ENCODE measurements at places on chromosomes 4 and X.

DNA sequence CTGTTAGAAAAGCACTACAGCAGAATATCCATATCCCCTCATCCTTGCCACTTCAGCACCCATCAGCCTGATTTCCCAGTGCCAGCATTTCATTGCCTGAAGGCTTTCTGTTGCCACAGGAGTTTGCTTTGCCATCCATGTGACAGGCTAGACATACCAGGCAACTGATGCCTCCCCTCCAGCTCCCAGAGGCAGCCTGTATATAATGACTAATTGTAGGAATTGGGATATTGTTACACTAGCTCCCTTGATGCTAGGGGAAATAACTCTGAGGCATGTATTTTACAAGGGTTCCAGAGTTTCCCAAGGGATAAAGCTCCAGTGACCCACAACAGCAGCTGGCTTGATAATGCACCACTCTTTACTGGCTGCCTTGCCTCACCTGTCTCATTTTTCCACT lies 608.0 kb upstream of the FTHL17 start:
- DNase-seq = no peak

DNA sequence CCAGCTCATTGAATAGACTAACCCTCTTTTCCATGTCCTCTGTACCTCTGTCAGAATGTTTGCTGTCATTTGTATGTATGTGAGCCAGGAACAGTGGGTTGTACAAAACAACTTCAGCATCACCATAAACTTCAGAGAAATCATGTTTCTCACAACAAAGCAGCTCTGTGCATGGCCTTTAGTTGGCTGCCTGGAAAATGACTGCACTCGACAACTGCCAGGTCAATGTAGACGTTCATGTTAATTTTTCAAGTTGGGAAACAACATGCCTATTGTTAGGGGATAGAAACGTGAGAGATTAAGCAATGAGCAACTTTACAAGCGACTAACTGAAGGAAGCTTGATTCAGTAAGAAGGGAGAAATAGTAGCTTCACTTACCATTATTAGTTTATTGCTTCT lies 17.9 kb upstream of the CXCL11 start:
- no peak for DNase-seq

DNA sequence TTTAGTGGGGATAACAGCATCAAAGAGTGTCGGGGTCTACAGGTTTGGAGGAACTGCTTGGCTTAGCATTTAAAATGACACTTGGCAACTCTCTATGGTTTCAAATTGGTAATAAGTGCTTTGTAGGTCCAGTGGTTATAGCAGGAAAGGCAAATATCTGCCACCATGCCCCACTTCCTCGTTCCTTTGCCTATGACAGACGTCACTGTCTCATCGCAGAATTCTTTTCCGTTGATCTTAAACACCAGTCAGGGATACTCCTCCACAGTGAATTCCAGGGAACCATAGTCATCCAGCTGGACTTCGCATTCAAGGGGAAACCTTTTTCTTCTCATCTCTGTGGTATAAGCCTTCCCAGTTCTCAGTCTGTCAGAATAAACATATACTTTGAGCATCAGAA lies 319.1 kb downstream of the GPAT3 start:
- DNase-seq = no peak

DNA sequence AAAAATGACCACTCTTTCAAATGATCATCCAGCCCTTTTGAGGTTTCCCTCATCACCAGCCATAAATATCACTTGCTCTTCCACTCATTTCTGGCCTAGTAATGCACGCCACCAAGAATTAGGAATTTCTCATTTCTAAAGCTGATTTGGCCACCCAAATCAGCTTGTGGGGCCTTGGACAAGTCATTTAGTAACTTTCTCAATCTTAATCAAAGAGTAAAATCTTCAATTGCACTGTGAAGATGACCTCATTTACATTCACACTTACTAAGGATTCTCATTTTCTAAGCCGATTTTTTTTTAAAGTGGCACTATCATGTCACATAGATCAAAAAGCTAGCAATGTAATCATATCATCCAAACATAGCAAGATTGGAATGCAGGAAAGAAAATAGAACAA lies 150.0 kb upstream of the HHIP start:
- DNase-seq = no peak

GRCh38 chrX:40542208-40542607 lies 38.6 kb upstream of the ATP6AP2 start:
- DNase-seq = no peak

DNA sequence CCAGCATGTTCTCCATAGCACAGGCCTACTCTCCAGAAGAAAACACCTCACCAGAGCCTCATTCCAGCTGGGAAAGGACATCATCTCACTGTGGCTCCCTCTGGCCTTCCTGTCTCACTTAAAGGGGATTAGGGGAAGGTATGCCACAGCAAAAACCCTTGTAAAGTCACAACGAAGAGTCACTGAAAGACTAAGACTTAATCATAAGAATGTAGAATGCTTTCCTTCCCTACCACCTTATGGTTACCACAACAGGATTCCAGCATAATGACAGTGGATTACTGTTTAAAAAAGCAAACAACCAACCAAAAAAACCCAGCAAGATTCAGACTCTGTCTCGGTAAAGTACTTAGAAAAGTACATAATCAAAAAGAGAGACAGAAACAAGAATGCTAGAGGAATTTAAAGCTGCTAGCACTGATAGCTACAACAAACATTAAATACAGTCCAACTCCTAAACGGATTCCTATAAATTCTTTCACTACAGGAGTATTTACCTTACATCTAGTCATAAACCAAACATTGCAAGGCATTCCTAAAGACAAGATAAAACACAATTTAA lies 75.1 kb downstream of the BANK1 start:
- no peak for DNase-seq

DNA sequence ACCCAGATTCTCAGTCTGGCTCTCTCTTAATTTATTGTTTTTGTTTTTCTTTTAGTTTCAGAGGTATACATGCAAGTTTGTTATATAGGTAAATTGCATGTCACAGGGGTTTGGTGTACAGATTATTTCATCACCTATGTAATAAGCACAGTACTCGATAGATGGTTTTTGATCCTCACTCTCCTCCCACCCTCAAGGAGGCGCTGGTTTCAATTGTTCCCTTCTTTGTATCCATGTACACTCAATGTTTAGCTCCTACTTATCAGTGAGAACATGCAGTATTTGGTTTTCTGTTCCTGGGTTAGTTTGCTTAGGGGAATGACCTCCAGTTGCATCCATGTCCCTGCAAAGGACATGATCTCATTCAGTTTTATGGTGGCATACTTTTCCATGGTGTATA lies 198.4 kb downstream of the STK32B start:
- DNase-seq = no peak

- DNase-seq = no peak
These were observed 1.8 kb downstream of the HS6ST2 start for GRCh38 chrX:132956421-132957210.

GRCh38 chr4:142465526-142465925 lies 380.6 kb downstream of the INPP4B start:
- DNase-seq = no peak

GRCh38 chrX:37867536-37868153 lies 20.3 kb upstream of the DYNLT3 start:
- DNase-seq = no peak

GRCh38 chrX:18668071-18668835 lies 3.7 kb downstream of the RS1 start:
- DNase-seq = no peak

GRCh38 chrX:79181401-79181800 lies 36.9 kb downstream of the GPR174 start:
- no peak for DNase-seq

DNA sequence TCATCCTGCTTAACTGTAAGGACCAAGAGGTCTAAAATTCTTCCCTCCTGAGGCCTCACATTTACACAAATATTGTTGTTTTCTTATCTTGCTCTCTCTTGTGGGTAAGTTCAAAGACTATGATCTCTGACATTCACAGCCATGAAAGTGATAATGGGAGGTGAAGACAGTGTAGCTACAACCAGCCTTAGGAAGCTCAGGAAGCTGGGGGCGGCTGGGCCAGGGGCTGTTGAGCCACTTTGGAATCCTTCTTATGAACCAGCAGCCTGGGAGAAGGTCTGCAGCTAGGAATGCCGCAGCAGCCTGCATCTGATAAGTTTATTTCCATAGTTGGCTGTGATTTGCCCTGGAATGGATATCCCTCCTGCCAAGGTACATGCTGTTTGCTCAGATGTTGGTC lies 316.2 kb downstream of the STIM2 start:
- DNase-seq = no peak

DNA sequence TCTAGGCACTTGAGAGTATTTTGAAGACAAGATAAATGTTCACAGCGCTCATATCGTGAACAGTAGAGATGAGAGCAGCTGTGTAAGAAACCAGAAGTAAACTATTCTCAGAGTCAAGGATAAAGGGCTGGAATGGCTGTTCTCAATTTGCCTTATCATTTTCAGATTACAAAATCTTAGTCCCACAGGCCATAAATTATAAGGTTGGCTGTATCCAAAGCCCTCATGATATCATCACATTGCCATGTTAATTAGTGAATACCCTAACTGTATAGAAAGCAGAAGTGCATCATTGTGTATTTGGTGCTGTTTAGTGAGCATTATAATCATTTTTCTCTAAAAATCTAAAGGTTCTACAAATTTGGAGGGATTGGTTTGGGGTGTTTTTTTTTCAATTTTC lies 168.9 kb upstream of the EDNRA start:
- no peak for DNase-seq

DNA sequence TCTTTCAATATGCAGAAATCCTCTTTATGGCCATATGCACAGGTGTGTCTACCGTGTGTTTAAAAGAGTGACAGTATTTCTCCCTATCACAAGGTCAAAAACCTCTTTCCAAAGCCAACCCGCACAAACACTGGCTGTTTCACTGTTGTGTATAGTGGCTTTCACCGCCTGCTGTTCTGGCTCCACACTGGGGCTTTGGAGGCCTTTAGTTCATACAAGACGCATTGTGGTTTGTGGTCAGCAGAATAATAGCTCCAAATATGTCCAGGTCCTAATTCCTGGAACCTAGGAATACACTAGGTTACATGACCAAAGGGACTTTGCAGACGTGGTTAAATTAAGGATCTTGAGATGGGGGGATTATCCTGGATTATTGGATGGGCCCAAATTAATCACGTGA lies 40.7 kb upstream of the FAM9A start:
- DNase-seq = no peak

- no peak for DNase-seq
These were observed 783.0 kb upstream of the AADAT start for GRCh38 chr4:170872794-170873193.

DNA sequence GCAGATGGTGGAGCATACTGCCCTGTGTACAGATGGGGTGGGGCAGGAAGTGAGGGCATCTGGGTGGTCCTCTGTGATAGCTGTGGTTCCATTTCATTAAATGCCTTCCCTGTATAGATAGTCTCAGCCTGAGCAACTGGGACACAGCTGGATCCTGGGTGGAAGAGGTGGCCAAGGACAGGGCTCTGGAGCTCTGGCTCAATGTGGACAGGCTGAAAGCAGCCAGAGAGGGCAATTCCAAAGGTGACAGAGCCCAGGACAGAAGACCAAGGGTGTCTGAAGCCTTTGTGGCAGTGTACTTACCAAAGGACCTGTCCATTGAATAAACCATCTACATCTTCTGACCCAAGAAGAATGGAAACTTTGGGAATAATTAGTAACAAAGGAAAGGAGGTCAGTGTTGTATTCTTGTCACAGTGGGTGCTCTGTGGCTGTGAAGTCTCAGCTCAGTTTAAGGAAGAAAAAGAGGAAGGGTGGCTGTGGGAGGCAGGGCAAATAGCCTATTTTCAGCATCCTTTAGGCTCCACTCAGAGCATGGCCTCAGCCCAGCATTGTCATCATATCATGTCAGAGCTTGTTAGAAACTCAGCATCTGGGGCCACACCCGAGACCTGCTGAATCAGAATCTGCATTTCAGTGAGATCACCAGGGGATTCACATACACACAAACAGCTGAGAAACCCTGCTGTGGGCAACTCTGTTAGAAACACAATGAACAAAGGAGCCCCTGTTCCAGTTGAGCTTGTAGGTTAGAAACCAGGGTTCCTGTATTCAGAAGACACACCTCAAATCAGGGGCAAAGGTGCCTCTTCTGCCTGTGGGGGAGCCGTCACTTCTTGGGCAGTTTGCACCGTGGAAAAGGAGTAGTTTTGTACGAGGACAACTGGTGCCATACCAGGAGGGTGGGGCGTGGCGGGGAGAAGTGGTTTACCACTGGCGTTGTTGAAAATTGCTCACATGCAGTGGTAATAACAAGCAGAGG lies 168.6 kb downstream of the PTTG2 start:
- peak; percentile 49 for DNase-seq

GRCh38 chrX:149760965-149761364 lies 12.9 kb upstream of the HSFX1 start:
- DNase-seq = no peak

DNA sequence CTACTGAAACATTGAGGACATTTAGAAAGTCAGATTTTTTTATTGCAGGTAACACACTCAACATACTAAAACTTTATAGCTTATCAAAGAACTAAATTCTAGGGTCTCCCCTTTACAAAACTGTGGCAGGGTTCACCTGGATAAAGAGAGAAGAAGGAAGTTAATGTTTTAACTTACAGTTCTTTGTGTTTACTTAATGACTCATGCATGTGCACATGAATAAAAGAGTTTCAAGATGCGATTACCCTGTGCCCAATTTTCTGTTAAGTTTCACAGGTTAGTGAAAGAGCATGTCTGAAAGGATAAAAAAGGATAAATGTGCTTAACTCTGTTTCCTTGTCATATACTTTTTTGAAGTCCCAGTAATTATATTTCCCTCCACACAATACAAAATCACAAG lies 16.8 kb downstream of the DCAF8L1 start:
- no peak for DNase-seq

DNA sequence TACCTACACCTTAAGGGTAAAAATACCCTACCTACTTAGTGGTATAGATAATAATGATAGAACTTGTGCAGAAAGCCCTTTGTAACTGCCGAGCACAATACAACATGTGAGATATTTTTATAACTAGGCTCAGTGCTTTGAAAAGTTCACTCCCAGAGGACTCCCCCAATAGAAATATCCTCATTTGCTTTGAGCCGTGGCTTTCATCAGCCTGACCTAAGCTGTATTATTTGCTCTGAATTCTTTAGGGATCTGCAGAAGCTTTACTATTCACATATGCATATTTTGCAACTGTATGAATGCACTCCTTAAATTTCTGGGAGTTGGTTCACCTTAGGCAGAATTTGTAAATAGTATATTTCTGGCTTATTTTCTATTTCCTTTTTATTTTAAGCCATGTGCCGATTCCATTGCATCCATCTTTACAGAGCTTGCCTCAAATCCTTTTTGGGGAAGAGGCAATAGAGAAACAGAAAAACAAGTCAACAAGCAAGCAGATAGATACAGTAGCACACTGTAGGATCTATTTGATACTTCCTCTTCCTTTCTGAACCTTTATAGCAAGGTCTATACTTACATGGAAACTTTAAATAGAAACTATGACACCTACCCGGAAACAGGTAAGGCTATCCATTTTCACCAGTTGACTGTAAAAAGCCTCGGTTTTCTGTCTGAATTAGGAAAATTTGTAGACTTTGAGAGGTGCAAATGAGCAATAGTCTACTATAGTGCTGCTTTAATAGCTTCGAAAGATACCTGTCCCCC lies 242.5 kb upstream of the VCX3A start:
- DNase-seq = no peak

- DNase-seq = no peak
These were observed 104.2 kb downstream of the AFF1 start for GRCh38 chr4:87038837-87039615.
